SK-N-SH (cell line): ENCODE measurements at places on chromosomes 12 and 14. TPM values are rescaled to one million over a fixed set of nuclear protein-coding genes. Genes with fewer than 3 reads are reported as not detected.

GRCh38 chr12:67748743-67749040 lies 100.1 kb downstream of the DYRK2 start:
- no peak for DNase-seq

DNA sequence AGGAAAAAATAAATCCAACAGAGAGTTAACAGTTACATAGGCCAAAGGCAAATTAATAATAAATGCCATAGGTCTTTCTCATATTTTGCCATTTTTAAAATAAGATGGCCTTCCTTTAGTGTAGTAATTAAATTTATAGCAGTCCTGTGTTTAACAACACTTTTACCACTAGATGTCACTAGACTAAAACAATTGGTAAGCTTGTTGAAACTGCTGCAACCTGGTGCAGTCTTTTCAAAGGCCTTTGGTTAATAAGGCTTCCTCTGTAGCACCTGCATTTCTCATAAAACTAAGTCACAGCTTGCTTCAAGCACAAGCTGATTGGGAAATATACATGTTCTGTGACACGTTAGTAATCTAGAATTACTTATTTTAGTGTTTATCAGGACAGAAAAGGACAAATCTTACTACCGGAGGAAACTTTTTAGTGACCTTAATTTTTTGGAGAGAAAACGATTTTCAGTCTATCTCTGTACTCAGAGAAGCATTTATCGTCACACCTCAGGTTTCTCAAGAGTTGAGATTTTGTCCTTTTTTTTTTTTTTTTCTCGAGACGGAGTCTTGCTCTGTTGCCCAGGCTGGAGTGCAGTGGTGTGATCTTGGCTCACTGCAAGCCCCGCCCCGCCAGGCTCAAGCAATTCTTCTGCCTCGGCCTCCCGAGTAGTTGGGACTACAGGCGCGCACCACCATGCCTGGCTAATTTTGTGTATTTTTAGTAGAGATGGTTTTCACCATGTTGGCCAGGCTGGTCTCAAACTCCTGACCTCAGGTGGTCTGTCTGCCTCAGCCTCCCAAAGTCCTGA lies 20.0 kb downstream of the BORCS5 start:
- DNase-seq = peak; percentile 66

INHBE gene
- 0.03 and 0.08 TPM in 2 replicates for polyA plus RNA-seq

TAS2R13 gene
- 0.03 TPM in 1 of 2 replicates, not detected in the other for polyA plus RNA-seq

SLCO1B1 gene
- not detected in 2 replicates for polyA plus RNA-seq

DNA sequence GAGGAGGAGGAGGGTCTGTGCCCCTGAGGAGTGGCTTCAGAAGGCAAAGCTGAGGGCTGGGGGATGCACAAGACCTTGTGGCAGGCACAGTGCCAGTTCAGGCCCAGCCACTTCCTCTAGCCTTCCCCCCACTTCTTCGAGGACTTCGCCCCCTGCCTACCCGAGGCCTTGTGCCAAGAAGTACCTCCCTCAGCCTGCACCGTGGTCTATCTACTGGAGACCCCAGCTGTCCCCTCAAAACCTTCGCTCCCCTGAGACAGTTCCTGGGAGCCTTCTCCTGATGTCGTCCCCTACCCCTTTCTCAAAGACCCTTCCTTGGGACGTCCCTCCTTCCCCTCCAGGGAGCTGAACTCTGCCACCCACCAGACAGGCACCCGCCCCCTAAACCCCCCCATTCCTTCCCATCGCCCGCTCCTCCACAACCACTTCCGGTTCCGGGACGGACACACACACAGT lies 604 bp downstream of the ZNF384 start:
- peak; percentile 90 for DNase-seq

GRCh38 chr12:24152270-24152669 lies 202.8 kb upstream of the SOX5 start:
- DNase-seq = no peak

- no peak for DNase-seq
Observed at GRCh38 chr12:57524814-57525614, 2.4 kb downstream of the MBD6 start.

- no peak for DNase-seq
Observed at GRCh38 chr12:92696216-92696615, 6.6 kb upstream of the PLEKHG7 start.

- peak; percentile 15 for DNase-seq
Observed at GRCh38 chr12:65123435-65124063, 2.4 kb upstream of the WIF1 start.

DNA sequence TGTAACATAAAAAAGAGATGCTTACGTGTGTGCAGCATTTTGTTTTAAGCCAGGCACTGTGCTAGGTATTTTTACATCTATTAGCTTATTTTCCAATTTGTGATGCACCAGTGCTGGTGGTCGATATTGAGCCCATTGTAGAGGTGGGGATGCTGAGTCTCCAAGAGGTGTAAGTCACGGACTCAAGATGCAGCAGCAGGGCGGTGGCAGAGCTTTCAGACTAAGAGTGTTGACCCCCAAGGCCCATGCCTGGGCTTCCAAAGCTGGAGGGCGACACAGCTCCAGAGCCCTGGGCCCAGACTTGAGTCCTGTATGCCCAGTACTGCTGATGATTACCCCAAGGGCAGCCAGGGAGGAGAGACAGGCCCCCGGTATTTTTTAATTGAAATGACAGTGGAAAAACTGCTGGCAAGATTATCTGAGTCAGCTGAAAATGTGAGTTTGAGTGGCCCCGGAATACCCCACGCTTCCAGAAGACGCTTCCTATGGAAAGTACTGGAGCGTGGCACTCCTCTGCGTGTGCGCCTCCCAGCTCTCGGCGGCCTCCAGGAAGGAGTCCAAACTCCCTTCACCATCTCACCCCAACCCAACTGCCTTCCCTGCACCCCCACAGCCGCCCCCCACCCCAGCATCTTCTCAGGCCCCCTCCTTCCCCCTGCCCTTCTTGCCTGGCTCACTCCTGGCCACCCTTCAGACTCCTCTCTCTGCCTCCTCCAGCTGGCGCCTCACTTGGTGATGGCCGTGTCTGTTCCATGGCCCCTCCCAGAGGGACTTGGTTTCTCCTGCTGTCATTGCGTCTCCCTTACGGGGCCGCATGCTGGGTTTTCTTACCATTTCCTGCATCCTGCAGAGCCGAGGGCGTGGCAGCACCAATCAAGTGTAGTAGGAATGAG lies 40.7 kb downstream of the ELK3 start:
- DNase-seq = no peak

DNA sequence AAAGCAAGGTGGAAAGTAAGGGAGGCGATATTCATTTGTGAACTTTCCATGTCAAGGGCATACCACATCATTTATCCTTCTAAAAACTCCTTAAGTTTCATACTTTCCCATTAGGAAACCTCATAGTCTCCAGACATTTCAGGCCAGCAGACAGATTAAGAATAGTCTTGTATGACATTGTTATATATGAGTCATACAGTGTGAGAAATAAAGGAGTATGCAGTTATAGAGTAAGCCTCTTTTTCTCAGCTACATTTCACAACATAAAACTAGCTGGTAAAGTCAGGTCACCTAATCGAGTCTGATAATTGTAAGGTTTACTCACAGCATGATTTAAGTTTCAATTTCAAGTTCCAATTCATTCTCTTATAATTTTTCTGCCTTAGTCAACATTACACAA lies 164.3 kb downstream of the GRIP1 start:
- no peak for DNase-seq

DNA sequence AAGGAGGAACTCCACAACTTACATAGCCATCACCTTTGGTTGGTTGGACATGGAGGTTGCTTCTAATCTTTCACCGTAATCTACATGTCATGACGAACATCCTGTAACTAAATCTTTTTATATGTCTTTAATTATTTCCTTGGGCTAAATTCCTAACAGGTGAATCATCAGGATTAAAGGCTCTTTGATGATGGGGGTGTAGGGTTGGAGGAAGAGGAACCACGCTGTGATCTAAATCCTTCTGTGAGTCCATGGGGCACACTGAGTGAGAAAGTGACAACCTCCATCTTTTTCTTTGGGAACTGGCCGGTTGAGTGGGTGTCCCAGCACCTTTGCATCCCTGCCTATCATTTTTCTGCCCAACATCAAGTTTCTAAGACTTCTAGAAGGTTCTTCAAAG lies 31.1 kb upstream of the MAP1LC3B2 start:
- DNase-seq = no peak

- DNase-seq = peak; percentile 22
Observed at GRCh38 chr12:110744601-110745264, 2.0 kb upstream of the PPP1CC start.

GRCh38 chr12:3821441-3821840 lies 51.8 kb downstream of the PARP11 start:
- no peak for DNase-seq

DNA sequence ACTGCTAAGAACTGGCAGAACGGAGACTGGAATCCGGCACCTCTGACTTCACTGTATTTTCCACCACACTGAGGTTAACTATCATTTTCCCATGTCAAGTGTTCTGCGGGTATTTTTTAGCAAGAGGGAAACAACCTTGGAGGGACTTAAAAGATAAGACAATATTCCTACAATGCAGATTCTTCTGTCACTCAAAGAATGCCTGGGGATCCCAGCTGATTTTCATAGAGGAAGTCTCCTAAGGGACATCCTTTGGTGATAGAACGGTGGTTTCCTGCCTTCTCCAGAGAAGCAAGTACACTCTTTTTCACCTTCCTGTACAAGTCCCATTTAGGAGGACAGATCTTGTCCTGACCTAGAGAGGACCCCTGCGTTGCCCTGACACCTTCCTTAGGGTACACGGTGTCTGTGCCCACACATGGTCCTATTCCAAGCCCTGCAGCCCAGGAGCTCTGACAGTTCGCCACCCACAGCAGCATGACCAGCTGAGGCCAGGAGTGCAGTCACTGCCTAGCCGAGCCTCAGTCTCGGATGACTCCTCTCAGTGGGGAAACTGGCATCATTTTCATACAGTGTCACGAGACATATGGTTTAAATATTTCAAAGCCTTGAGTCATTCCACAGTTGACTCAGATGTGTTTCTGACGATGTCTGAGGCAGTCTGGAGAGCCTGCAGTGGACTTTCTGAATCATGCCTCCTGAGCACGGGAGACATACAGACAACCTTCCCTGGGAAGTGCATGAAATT lies 181.3 kb upstream of the FKBP4 start:
- DNase-seq = no peak

- DNase-seq = no peak
Observed at GRCh38 chr12:82600379-82600778, 86.3 kb upstream of the TMTC2 start.

- no peak for DNase-seq
Observed at GRCh38 chr14:25250516-25250915, 200.6 kb upstream of the STXBP6 start.

GRCh38 chr12:25957793-25958427 lies 572 bp upstream of the RASSF8 start:
- DNase-seq = no peak

- DNase-seq = no peak
Observed at GRCh38 chr12:104956870-104957718, 996 bp downstream of the SLC41A2 start.

DNA sequence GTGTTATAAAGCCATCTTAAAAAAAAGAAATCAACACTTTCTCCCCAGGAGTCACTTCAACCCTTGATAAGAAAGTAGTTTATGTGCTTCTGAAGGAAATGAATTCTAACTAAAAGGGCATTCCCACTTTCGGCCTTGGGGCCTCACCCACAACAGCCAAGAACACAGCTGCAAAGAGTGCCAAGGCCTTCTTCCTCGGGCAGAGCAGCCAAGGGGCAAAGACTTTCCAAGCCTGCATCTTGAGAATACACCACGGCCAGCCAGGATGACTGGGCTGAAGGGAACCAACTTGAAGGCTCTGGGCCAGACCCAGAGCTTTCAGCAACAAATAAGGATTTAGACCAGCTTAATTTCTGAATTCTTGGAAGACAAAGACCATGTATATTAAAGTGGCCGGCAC lies 60.4 kb upstream of the FOXN3 start:
- DNase-seq = no peak

DNA sequence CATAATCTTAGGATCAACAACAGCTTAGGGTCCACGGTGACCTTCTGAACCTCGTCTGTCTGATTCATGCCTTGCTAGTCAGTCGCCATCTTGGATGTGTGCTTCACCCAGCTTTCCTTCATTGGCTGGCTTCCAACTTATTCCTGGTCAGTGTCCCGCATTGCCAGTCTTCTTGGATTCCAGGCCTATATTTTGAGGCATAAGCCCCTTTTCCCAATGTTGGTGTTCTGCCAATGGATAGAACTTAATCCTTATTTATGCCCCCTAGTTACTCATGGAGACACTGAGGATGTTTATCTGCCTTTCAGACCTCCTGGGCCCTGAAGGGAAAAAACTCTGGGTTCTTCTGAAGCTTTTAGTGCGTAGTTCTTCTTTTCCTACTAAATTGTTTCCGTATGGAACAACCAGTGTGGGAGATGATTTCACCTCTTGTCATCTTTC lies 5.8 kb downstream of the JDP2 start:
- peak; percentile 46 for DNase-seq

DNA sequence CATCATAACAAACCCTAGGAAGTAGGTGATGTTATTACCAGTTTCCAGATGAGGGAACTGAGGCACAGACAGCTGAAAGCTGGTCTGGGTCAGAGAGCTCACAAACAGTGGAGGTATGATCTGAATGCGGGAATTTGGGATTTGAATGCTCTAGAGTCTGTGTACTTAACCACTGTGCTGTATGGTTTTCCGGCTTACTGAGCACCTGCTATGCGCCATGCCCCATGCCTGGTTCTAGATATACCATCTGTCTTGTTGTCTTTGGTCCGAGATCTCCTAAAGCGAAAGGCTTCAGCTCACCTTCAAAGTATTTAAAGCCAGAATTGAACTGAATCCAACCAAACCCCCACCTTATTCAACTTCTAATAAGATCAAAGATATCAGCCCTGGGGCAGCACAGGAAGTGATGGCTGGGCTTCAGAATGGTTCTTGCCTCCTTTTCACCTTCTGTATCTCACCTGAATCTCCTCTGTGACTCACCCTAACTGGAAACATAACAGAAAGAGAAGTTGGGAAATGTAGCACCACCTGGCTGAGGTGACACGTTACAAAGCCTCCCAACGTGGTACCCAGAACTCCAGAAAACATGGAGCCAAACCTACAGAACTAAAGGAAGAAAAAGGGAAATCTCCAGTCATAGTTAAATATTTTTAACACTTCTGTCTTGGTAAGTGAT lies 54.3 kb downstream of the PRMT8 start:
- DNase-seq = no peak

DNA sequence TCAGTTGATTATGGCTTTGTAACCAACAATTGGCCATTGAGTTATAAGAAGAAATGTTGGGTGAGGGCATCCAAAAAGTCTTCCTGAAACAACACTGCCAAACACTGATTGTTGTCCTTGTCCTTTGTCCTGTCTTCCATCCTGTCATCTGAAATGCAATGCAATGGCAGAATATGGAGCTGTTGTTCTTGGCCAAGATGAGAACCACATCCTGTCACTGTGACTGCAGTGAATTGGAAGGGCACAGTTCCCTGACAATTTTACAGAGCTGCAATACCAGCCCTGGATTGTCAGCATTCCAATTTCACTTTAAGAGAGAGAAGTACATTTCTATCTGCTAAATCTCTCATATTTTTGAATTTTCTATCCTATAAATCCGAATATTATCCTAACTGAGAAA lies 613.3 kb downstream of the FLRT2 start:
- DNase-seq = no peak

LRTM2 gene
- not detected in 2 replicates for polyA plus RNA-seq
